ENCODE measurements at places on chromosomes 3 and 15.

- H3K4me3 ChIP-seq: no peak overlapping the region
- no peaks in the 10 kb centered on the region for H3K27me3 ChIP-seq
- H3K4me1 ChIP-seq: peaks cover 7% of the 10 kb centered on the region
- H3K36me3 ChIP-seq: peaks cover 6% of the 10 kb centered on the region
Measured at GRCh38 chr3:125512135-125512920, 7.7 kb downstream of the SNX4 start.

DNA sequence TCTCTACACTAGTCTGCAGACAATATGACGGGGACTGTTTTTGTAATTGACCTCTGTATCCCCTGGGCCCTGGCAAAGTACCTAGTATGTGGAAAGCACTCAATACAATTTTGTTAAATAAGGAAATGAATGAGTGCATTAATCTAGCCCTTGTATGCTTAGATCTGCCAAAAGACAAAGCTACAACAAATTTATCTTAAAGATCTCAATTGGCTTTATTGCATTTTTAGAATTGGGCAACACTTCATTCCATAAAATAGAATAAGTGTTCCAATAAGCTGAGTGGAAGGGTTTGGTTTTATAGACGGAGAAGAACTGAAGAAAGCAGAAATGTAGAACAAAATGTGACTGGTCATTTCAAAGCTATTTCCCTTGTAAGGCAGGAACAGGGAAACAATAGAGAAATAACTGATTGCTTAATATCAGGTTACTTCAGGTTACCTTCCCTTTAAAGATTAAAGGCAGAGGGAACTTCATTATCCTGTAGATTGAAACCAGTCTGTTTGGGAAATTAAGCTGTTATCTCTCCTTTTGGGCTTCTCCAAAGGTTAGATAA lies 108.3 kb upstream of the MME start:
- no peaks in the 10 kb centered on the region for H3K27me3 ChIP-seq
- peaks cover 11% of the 10 kb centered on the region for H3K4me1 ChIP-seq
- DNase-seq: no peak
- peak overlapping the region; percentile 57 for H3K27ac ChIP-seq
- H3K36me3 ChIP-seq: no peaks in the 10 kb centered on the region

GRCh38 chr3:34582055-34582454 lies 783.6 kb downstream of the PDCD6IP start:
- H3K36me3 ChIP-seq: no peaks in the 10 kb centered on the region
- no peaks in the 10 kb centered on the region for H3K4me1 ChIP-seq
- no peak overlapping the region for H3K4me3 ChIP-seq
- DNase-seq: no peak

- H3K4me3 ChIP-seq: no peak overlapping the region
- no peaks in the 10 kb centered on the region for H3K36me3 ChIP-seq
- H3K27ac ChIP-seq: no peak overlapping the region
- H3K27me3 ChIP-seq: peaks cover 81% of the 10 kb centered on the region
- no peak for DNase-seq
Measured at GRCh38 chr15:40926659-40927494, 2.3 kb upstream of the DLL4 start.

DNA sequence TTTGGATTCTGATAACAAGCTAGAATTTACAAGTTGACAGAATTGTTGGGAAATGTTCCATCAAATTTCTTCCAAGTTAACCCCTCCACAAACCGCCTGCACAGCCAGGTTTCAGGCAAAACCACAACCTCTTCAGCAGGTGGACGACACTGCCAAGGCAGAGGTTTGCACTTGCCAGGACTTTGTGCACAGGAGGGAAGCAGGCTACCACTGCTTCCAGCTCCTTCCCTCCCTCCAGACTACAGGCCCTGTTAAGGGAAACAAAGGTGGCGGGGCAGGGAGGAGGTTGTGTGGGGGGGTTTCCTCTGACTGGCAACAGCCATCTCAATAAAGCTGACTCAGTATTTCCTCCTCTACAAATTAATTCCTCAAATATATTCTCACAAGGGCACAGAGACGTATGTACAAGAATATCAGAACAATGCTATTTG lies 42.2 kb downstream of the TBC1D2B start:
- H3K4me1 ChIP-seq: peaks cover 2% of the 10 kb centered on the region
- H3K36me3 ChIP-seq: peaks cover 4% of the 10 kb centered on the region
- H3K27ac ChIP-seq: no peak overlapping the region
- H3K4me3 ChIP-seq: no peak overlapping the region

DNA sequence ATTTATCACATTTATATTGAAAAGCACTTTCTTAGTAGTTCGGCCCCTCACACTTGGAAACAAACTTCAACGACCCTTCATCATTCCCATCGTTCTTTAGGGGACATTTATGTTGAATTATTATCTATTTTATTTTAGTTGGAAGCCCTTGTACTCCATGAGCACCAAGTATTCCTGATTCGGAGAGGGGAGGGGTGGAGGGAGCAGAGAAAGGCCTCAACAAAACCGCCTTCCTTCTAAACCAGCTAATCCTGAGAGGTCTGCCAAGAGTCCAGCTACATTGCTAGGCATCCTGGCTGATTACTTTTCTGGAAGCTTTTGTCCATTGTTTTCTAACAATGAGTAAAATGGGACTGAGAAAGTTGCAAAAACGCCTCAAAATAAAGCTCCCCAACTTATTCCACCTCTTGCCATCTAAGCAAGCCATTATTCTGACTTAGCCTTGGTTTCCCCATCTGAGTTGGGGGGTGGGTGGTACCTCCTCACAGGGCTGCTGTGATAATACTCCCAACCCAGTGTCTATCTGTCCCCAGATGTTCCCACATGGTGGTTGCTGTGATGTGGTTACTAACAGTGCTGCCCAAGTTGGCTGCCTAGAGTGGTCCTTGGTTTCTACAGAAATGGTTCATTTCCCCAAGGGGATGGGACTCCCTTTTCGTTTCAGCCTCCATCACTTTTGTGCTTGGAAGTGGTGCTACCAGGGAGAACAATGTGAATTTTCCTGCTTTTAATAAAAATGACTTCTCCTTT lies 1.2 kb upstream of the TMEM158 start:
- no peaks in the 10 kb centered on the region for H3K36me3 ChIP-seq
- peaks cover 17% of the 10 kb centered on the region for H3K4me1 ChIP-seq
- H3K4me3 ChIP-seq: no peak overlapping the region
- H3K27ac ChIP-seq: no peak overlapping the region
- peaks cover 18% of the 10 kb centered on the region for H3K27me3 ChIP-seq

GRCh38 chr3:22296601-22297000 lies 545.6 kb upstream of the ZNF385D start:
- H3K4me1 ChIP-seq: no peaks in the 10 kb centered on the region
- H3K4me3 ChIP-seq: no peak overlapping the region
- no peaks in the 10 kb centered on the region for H3K36me3 ChIP-seq
- DNase-seq: no peak

DNA sequence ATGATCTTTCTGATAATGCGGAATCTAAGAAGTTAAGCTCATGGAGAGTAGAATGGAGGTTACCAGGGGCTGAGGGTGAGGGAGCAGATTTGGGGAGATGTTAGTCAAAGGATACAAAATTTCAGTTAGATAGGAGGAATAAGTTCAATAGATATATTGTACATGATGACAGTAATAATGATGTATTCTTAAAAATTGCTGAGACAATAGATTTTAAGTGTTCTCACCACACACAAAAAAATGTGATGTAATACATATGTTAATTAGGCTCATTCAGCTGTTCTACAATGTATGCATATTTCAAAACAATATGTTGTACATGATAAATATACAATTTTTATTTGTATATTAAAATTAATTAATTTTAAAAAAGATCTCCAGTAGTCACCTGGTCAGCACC lies 81.4 kb downstream of the PGPEP1L start:
- H3K36me3 ChIP-seq: peaks cover 42% of the 10 kb centered on the region
- DNase-seq: no peak
- H3K27me3 ChIP-seq: no peaks in the 10 kb centered on the region
- H3K4me3 ChIP-seq: no peak overlapping the region

DNA sequence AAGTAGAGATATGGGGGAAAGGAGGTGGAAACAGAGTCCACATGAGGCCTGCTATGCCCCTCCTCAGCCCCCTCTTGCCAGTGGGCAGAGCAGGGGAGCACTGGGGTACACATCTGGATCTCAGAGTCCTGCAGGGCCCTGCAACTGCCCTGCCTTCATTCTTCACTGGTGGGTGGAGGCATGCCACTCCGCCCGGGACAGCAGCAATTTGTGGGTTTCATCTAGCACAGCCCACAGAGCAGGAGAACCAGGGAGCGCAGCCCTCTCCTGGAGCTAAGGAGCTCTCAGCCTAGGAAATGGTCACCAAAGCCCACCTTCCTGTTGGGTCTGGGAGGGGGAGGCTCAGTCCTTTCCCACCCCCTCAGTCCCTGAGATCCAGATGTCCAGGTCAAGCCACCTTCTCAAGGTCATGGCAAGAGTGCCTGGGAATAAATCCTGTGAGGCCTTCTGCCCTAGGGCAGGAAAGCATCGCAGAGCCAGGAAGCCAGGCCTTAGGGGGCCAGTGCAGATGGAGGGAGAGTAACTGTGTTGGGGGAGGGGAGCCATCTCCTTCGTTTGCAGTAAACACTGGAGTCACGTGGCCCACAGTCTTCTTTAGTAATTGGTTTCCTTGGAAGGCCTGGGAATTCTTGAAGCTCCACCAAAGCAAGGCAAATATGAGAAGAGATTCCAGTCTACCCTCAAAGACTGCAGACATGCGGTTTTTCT lies 31.0 kb downstream of the ANP32A start:
- H3K27me3 ChIP-seq: no peaks in the 10 kb centered on the region
- peaks cover 8% of the 10 kb centered on the region for H3K36me3 ChIP-seq
- no peak for DNase-seq
- H3K4me1 ChIP-seq: peaks cover 29% of the 10 kb centered on the region
- no peak overlapping the region for H3K27ac ChIP-seq

Data from keratinocyte (primary cell).